ENCODE measurements at places on chromosomes 2 and 18.

GRCh38 chr2:168730344-168730743, 72.1 kb upstream of the NOSTRIN start:
- DNase-seq = peak; percentile 15

GRCh38 chr2:21754164-21754788, 630.5 kb downstream of the TDRD15 start:
- no peak for DNase-seq

DNA sequence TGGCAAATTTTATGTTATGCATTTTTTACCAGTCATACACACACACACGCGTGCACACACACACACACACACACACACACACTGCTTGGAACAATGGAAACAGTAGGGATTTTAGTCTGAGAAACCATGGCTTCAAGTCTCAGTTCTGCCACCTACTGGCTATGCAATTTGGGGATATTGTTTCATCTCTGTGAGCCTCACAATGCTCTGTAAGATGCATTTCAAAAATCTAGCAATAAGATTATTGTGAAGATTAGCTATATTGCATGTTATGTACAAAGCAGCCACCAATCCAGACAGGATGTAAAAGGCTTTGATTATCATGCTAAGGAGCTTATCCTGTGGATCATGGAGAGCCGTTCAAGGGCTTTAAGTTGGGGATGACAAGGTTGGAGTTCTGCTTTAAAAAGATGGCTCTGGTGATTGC, 401.4 kb downstream of the NBAS start:
- peak; percentile 74 for DNase-seq

- DNase-seq = peak; percentile 86
Observed at GRCh38 chr2:173027181-173028128, 48.2 kb upstream of the MAP3K20 start.

- no peak for DNase-seq
Observed at GRCh38 chr2:100317634-100318033, 4.7 kb downstream of the LONRF2 start.

DNA sequence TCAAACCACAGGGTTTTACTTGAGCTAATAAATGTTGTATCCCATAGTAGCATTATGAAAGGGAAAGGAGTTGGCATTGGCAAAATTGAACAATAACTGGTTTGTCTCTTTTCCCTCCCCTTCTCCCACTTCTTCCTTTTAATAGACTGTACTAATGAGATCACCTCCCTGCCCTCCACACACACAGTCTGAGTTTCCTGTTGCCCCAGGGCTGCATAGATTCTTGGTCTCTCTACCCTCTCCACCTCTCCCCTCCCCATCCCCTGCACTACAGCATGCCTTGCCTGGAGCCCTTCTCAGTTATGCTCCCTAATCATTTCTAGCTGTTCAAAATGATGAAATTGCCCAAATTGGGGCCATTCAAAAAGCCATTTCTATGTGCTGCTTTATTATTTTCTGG, 37.2 kb upstream of the NEMP2 start:
- no peak for DNase-seq

- peak; percentile 85 for DNase-seq
Observed at GRCh38 chr2:17791121-17791816, 25.0 kb upstream of the MSGN1 start.

GRCh38 chr2:158984604-158985135, 16.2 kb downstream of the TANC1 start:
- DNase-seq = no peak

- DNase-seq = peak; percentile 53
Observed at GRCh38 chr2:24123922-24124580, 782 bp downstream of the FAM228B start.

GRCh38 chr18:45834306-45834705, 8.8 kb downstream of the SIGLEC15 start:
- DNase-seq = no peak
